B cell (primary cell): ENCODE measurements at places on chromosomes 6 and 20.

GRCh38 chr6:84768442-84769174, 4.2 kb upstream of the TBX18 start:
- no peak for DNase-seq

DNA sequence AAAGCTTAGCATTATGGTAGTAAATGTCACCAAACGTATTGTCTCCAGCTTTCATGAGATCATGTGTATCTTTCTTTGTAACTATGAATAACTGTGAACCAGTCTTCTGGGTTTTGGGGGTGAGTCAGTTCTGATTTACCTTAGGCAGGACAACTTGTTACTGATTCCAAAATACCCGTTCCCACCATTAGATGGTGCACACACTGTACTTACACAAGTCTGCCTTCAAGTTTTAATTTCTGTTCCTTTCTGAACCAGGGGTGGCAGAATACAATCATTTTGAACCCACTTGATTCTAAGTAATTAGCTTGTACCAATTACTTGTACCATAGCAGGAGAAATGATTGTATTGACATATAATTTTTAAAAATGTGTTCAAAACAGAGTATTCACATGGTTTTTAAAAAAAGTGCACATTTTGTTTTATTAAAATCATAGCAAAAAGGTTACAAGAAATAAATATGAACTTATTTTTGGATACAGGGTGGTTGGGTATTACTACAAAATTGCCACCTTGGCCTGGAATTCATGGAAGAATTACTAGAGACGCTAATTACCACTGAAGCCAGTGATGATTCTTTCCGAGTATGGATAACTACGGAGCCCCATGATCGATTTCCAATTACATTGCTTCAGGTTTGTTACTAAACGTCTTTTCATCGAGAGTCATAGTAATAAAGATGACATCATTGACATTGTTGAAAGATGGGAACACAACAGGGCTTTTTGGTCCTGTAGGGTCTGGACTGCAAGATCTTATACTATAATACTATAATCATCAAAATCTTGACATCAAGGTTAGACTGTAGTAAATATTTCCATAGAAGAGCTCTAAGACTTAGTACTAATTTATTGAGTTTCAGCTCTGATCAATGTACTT, 75.2 kb upstream of the GLP1R start:
- DNase-seq: peak; percentile 42

- peak; percentile 58 for DNase-seq
Measured at GRCh38 chr6:144055121-144055931, 40.0 kb downstream of the SF3B5 start.

- no peak for DNase-seq
Measured at GRCh38 chr20:50701041-50701963, 10.0 kb upstream of the RIPOR3 start.
